ENCODE measurements at places on chromosomes 7 and 10. TPM values are rescaled to one million over a fixed set of nuclear protein-coding genes. Genes with fewer than 3 reads are reported as not detected.

DNA sequence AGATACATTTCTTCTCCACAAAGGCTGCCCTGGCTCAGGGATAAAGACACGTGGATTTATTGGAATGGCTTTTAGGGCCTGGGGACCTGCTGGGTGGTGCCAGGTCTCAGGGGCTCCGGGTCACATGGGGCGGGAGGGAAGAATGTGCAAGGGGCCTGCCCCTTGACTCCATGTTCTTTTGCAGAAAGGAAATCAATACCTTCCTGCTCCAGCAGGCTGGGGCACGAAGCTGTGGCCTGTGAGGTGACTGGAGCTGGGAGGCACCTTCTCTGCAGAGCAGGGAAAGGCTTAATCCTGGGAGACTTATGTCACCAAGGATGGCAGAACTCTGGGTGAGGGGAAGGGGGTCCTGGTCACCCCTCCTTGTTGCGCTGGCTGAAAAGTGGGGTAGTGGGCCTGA lies 42.3 kb upstream of the GNA12 start:
- no peak overlapping the region for H3K4me3 ChIP-seq
- no peak overlapping the region for H3K27ac ChIP-seq
- no peak for DNase-seq
- no peaks in the 10 kb centered on the region for H3K36me3 ChIP-seq
- H3K27me3 ChIP-seq = no peaks in the 10 kb centered on the region
- H3K4me1 ChIP-seq = no peaks in the 10 kb centered on the region

- no peak overlapping the region for H3K4me3 ChIP-seq
- no peaks in the 10 kb centered on the region for H3K27me3 ChIP-seq
- peaks cover 19% of the 10 kb centered on the region for H3K4me1 ChIP-seq
- no peaks in the 10 kb centered on the region for H3K36me3 ChIP-seq
- DNase-seq = no peak
Measured at GRCh38 chr7:129168231-129169021, 20.0 kb upstream of the SMO start.

GRCh38 chr10:80289451-80290287 lies at the start of gene MAT1A:
Gene MAT1A, minus strand, starts transcription at chr10:80289658. Its CDS starts 235 bp downstream, at chr10:80289423.
- H3K27ac ChIP-seq = no peak within 1 kb of the TSS
- DNase-seq = no peak
- peaks cover 8% of the 10 kb centered on the region for H3K27me3 ChIP-seq
- no peaks in the 10 kb centered on the region for H3K4me1 ChIP-seq
- no peaks in the 10 kb centered on the region for H3K36me3 ChIP-seq

GRCh38 chr7:54189330-54189729 lies 352.8 kb upstream of the VSTM2A start:
- no peaks in the 10 kb centered on the region for H3K4me1 ChIP-seq
- H3K27ac ChIP-seq = no peak overlapping the region
- no peaks in the 10 kb centered on the region for H3K27me3 ChIP-seq
- no peak for DNase-seq

- no peak overlapping the region for H3K27ac ChIP-seq
- DNase-seq = no peak
- peaks cover 38% of the 10 kb centered on the region for H3K27me3 ChIP-seq
- no peaks in the 10 kb centered on the region for H3K36me3 ChIP-seq
- H3K4me3 ChIP-seq = no peak overlapping the region
Measured at GRCh38 chr10:66925373-66925772, 463 bp upstream of the LRRTM3 start.

DNA sequence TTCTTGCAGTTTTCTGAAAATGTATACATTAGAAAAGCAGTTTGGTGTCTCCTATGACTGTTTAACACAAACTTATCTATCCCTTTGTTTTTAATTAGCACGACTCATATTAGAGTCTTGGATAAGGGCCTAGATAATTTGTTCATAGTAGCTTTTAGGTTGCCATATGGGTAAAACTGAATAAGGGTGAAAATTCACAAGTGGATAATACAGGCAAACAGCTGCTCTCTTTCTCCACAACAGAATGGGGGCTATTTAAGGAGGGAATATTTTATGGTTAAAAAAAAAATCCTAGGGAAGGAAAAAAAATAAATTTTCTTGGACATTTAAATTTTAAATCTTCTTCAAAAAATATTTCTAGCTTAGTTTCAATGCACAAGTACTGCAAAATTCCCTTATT lies 1416.1 kb downstream of the GATA3 start:
- no peaks in the 10 kb centered on the region for H3K27me3 ChIP-seq
- no peaks in the 10 kb centered on the region for H3K36me3 ChIP-seq
- H3K4me1 ChIP-seq = no peaks in the 10 kb centered on the region
- no peak overlapping the region for H3K27ac ChIP-seq
- no peak overlapping the region for H3K4me3 ChIP-seq

- no peak for DNase-seq
- H3K36me3 ChIP-seq = no peaks in the 10 kb centered on the region
- H3K27me3 ChIP-seq = no peaks in the 10 kb centered on the region
Measured at GRCh38 chr7:79949778-79950177, 184.9 kb upstream of the GNAI1 start.

DNA sequence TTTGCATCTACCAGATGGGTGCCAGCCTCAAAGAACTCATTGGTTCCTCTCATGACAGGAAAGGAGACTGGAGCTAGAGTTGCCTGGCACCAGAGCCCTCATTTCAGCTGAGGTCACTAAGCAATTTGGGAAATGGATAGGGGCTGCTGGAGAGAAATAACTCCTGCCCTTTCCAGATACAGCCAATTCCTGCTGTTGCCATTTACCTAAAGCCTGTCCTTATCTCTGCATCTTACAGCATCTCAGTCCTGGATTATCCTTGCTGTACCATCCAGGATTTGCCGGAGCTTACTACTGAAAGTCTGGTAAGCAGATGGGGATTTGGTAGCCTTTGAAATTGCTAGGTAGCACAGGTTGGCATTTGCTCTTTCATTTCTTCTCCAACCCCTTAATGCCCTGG lies 31.9 kb upstream of the SMKR1 start:
- no peak for DNase-seq
- no peaks in the 10 kb centered on the region for H3K27me3 ChIP-seq
- H3K4me1 ChIP-seq = no peaks in the 10 kb centered on the region
- no peak overlapping the region for H3K4me3 ChIP-seq

DNA sequence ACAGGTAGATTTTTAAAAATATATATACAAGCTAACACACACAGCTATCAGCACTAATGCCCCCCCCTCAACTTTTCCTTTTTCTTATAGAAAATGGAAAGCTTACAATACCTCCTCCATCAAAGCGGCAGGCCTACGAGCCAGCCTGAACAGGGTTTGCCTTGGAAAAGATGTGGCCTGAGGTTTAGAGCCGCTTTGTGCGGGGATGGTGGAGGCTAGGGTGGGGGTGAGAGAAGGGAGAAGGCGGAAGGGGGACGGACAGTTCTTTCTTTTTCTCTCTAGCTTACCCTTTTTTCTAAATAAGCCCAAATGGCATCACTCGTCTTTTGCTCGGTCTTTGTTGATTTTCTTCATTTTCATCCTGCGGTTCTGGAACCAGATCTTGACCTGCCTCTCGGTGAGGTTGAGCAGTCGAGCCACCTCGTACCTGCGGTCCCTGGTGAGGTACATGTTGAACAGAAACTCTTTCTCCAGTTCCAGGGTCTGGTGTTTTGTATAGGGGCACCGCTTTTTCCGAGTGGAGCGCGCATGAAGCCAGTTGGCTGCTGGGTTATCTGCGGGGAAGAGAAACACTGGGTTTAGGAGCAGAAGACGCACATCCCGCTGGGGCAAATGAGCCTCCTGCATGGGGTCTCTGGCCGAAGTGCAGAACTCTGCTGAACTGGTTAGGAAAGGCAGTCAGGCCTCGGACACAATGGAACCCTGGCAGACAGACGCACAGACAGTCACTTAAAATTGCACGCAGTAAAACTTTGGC lies 1.9 kb downstream of the HOXA9 start:
- H3K27ac ChIP-seq = no peak overlapping the region
- no peaks in the 10 kb centered on the region for H3K36me3 ChIP-seq
- no peak overlapping the region for H3K4me3 ChIP-seq
- no peak for DNase-seq
- H3K4me1 ChIP-seq = peaks cover 74% of the 10 kb centered on the region
- H3K27me3 ChIP-seq = peaks cover 100% of the 10 kb centered on the region

GRCh38 chr10:86727470-86727869 lies 28.9 kb upstream of the BMPR1A start:
- no peaks in the 10 kb centered on the region for H3K27me3 ChIP-seq
- DNase-seq = no peak
- peaks cover 63% of the 10 kb centered on the region for H3K4me1 ChIP-seq
- H3K27ac ChIP-seq = peak overlapping the region; percentile 7
- peaks cover 12% of the 10 kb centered on the region for H3K36me3 ChIP-seq

- no peak for DNase-seq
- peaks cover 12% of the 10 kb centered on the region for H3K4me1 ChIP-seq
- no peaks in the 10 kb centered on the region for H3K36me3 ChIP-seq
- H3K27me3 ChIP-seq = no peaks in the 10 kb centered on the region
- no peak overlapping the region for H3K4me3 ChIP-seq
Measured at GRCh38 chr10:43214071-43214955, 52.6 kb downstream of the RASGEF1A start.

- no peak overlapping the region for H3K27ac ChIP-seq
- DNase-seq = no peak
- no peak overlapping the region for H3K4me3 ChIP-seq
- no peaks in the 10 kb centered on the region for H3K36me3 ChIP-seq
Measured at GRCh38 chr7:134045716-134046115, 81.4 kb upstream of the LRGUK start.

DNA sequence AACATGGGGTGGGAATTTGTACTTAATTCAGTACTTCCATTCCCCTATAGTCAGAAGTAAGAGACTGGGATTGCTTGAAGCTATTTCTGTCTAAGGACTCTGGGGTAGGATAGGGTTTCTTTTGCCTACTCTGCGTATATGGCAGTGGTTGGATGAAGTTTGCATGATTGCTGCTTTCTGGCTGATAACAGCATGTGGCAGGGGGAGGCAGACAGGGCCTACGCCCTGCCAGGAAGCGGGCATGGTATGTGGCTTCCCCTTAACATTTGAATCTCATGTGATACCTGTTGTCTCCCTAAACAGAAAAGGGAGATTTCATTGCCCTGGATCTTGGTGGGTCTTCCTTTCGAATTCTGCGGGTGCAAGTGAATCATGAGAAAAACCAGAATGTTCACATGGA lies 57.1 kb downstream of the TACR2 start:
- DNase-seq = no peak
- H3K4me1 ChIP-seq = peaks cover 50% of the 10 kb centered on the region
- no peaks in the 10 kb centered on the region for H3K27me3 ChIP-seq

DNA sequence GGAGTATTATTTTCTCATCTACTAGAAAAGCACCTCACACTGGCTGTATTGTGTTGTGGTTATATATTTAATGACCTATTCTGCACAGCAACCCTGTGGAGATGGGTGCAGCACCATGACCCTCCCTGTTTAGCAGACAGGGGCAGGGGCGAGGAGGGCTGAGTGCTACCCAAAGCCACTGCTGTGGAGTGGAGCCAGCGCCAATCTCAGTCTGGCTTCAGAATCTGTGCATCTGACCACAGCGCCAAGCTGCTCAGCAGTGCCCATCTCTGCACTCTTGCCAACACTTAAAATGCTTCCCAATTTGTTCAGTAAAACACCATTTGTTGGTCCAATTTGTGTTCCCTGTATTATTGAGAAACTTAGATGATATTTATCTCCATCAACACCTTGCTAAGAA lies 239.1 kb downstream of the ZMYND11 start:
- H3K27me3 ChIP-seq = no peaks in the 10 kb centered on the region
- H3K4me1 ChIP-seq = no peaks in the 10 kb centered on the region
- H3K36me3 ChIP-seq = peaks cover 32% of the 10 kb centered on the region
- no peak overlapping the region for H3K4me3 ChIP-seq
- DNase-seq = no peak
- no peak overlapping the region for H3K27ac ChIP-seq

DNA sequence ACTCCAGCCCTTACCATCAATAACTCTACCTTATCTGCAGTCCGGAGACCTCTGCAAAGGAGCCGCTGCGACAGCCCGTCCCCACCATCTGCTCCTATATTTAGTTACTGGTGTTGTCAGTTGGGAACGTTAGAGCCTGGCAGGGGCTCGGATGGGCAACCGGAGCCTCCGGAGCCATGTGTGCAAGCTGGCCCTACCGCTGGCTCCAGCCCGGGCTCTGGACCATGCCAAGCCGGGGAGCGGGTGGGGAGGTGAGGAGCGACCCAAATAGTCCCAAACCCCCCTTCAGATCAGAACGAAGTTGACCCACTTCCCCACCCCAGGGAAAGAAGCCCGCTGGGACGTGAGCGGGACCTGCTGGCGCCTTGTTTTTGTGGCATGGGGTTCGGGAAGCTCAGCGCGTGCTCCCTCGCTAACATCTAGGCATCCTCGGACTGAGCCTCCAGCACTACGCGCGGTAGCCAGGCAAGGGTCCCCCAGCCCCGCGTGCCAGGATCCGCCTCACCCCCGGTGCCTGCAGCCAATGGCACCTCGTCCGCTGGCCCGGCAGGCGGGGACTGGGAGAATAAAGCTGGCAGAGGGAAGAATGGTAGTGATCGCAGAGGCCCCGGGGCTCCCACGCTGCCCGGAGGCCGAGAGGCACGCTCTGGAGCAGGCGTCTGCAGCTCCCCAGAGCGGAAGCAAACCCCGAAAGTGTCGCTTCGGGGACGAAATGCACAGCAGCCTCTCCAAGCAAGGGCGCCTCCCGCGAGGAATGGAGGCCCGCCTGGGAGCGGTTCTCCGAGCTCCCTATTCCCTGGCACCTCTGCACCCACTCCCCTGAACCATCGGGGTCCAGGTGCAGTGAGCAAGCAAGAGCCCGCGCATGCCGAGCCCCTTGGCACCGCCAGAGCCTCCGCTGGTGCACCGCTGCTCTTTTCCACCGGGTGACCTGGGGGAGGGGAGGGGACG lies 679 bp downstream of the LRRC20 start:
- no peaks in the 10 kb centered on the region for H3K36me3 ChIP-seq
- peak overlapping the region; percentile 91 for H3K4me3 ChIP-seq
- peaks cover 11% of the 10 kb centered on the region for H3K4me1 ChIP-seq
- no peaks in the 10 kb centered on the region for H3K27me3 ChIP-seq
- H3K27ac ChIP-seq = peak overlapping the region; percentile 88

SPDYE2 gene
- total RNA-seq = not detected

NOBOX gene
- total RNA-seq = not detected

C10orf53 gene
- total RNA-seq = not detected

PNLIPRP3 gene
- total RNA-seq = not detected

CALD1 gene
- total RNA-seq = 113 TPM

VWDE gene
- not detected for total RNA-seq

RALA gene
- total RNA-seq = 28.6 TPM

Data from heart right ventricle (tissue), 16 donors.